DMS53 (cell line): ENCODE measurements at places on chromosomes 13 and 19.

DNA sequence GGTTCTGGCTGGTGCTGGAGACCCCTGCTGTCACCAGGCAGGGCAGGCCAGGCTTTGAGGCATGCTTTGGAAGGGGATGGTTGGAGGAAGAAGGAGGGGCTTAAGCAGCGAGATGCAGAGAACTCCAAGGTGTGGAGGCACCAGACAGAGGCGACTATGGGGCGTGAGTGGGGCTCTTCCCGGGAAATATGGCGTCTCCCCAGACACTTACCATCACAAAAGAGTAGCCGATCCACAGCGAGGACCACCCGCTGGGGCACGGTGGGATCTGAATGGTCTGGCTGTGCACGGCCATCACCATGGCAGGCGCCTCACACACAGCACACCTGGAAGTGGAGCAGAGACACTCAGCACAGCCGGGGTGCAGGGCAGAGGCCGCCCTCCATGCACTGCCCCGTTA lies 151.9 kb downstream of the COL4A1 start:
- no peak for DNase-seq

DNA sequence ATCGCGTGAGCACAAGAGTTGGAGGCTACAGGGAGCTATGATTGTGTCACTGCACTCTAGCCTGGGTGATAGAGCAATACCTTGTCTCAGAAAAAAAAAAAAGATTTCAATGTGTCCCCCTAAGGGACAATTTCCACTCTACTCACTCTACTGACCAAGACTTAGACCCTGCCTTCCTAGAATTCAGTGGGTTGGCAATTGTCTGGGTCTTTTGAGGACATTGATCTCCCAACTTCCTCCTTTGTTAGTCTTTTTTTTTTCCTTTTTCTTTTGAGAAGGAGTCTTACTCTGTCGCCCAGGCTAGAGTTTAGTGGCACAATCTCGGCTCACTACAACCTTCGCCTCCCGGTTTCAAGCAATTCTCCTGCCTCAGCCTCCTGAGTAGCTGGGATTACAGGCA lies 2.2 kb downstream of the SPTBN4 start:
- no peak for DNase-seq

DNA sequence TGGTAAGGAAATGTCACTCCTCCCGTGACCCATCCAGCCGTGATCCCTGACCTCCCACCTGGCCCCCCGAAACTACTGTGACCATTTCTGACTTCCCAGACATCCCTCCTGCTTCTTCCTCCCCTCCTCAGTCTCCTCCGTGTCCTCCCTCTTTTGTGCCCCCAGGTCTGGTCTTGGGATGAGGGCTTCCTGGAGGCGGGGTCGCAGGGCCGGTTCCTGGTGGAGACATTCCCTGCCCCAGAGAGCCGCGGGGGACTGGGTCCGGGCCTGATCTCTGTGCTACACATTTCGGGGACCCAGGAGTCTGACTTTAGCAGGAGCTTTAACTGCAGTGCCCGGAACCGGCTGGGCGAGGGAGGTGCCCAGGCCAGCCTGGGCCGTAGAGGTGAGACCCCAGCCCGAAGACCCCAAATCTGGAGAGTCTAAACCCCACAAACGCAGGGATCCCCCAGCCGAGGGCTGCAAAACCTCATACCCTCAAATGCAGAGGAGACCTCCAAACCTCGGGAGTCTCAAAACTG lies 5.0 kb downstream of the KIRREL2 start:
- DNase-seq, result no peak

DNA sequence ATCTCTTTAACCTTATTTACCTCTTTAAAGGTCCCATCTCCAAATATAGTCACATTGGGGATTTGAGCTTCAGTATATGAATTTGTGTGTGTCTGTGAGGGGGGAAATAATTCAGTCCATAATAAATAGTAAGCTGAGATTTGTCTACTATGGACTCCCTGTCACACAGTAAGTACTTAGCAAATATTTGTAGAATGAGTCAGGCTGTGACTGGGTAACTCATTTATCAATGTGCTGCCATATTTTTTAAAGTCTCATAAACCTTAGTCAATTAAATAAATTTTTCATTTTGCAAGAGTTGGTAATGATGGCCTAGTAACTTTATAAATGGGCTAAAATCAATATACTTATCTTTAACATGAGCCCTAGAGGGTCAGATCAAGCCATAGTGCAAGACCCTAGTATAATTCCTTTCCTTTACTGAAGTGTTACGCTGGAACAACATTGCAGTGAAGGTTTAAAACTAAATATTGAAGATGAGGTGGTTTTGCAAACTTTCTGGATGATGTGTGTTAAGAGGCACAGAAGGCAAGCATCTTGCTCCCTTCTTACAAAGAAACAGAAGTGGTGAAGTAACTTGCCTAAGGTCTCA lies 305.1 kb downstream of the KCNRG start:
- peak; percentile 85 for DNase-seq

GRCh38 chr19:996051-996838 lies 4.0 kb upstream of the GRIN3B start:
- peak; percentile 72 for DNase-seq

DNA sequence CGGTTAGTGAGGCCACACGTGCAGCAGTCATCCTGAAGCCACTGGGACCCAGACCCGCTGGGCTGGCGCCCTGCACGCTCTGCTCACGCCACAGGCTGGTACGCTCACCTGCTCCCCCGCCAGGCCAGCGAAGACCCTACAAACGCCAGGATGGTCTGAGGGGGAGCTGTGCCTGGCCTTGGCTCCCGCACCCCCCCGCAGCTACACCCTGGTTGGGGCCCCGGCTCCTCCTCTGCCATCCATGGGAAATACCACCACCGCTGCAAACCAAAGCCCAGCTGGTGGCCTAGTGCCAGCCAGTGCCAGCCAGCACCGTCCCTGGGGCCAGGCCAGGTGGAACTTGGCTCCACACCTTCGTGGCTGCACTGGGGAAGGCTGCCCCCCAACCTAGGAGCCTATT lies 23.3 kb upstream of the CACTIN start:
- DNase-seq, result no peak

GRCh38 chr19:4301590-4302242 lies 473 bp downstream of the TMIGD2 start:
- peak; percentile 36 for DNase-seq

DNA sequence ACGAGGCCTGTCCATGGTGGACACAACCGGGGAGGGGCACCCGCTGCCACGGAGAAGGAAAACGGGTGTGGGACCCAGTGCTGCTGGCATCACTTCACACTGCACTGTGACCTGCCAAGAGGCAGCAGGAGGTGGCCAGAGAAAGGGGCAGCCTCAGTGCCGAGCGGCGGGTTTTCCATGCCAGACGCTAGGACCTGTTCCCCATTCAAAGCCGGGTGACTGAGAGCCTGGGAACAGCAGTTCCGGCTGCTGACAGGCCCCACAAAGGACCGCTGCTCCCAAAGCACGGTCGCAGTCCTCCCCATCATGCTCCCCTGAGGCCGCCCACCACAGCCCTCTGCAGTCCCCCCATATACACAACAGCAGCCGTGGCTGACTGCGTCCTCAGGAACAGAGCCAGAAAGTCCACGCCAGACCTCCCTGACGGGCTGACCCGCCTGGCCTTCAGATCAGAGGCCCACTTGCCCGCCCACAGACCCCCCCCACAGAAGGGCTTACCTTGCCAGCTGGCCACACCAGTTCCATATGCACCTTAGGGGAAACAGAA lies 5.4 kb downstream of the AKAP8 start:
- no peak for DNase-seq

GRCh38 chr13:79812070-79812850 lies 331.3 kb downstream of the NDFIP2 start:
- no peak for DNase-seq

DNA sequence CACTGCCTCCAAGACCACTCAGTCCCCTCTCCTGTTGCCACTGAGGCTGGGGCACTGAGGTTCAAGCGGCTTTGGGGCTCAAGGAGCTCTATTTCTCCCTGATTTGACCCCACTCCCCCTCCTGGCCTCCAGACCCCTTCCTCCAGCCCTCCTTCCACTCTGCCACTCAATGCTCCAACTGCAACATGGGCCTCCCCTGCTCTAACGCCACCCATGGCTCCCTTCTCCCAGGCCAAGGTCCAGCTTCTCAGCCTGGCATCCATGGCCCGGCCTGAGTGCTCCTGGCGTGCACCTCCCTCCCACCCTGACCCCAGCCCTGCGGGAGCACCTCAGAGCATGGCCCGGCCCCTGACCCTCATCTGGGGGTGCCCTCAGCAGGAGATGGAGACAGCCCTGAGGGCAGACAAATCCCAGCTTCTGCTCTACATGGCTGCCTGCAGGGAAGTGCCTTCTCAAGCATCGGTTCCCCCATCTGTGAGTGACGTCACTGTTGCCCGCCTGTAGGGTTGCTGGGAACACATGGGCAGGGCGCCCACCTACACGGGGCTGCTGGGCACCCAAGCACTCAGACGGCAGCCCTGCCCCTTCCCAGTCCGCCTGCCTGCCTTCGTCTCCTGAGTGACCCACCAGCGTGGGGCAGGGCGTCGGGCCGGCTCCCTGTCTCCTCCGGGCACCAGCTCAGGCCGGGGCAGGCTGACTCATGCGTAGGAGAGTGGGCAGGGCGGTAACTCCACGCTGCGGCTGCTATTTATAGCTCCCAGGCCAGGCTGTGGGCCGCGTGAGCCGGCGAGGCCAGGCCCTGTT lies 1.6 kb upstream of the DIRAS1 start:
- DNase-seq, result peak; percentile 75

- DNase-seq, result no peak
Observed at GRCh38 chr19:28914173-28914572, 298.8 kb downstream of the UQCRFS1 start.

- DNase-seq, result peak; percentile 73
Observed at GRCh38 chr19:1076951-1077350, 10.0 kb downstream of the ARHGAP45 start.

DNA sequence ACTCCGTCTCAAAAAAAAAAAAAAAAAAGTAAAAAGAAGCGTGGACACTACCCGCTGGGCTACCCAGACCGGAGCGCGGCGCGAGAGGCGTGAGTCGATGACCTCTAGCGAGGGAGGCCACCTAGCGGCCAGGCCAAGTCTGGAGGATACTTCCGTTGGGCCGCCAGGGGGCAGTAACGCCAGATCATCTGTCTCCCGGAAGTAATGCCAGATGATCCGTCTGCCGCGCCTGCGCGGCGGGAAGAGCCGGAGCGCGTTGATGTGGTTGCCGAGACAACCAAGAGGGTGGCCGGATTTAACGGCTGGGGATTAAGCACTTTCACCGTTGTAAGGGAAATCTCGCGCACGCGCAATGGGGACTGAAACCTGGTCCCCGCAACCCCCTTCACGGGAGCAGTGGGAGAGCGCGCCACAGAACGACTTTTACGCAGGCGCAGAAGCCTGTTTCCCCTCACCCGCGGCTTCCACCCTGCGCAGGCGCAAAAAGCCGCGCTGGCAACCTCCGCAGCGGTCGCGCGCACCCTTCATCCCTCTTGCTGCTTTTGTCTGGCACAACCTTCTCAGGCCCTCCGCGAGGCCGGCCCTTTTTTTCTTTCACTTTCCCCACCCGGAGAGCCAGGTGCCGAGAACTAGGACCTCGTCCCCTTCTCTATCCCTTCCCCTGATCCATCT lies 1.0 kb upstream of the U2AF2 start:
- DNase-seq, result peak; percentile 99

GRCh38 chr13:98326291-98326690 lies 149.2 kb upstream of the RNF113B start:
- no peak for DNase-seq

- DNase-seq, result no peak
Observed at GRCh38 chr13:58579468-58579867, 947.9 kb downstream of the PCDH17 start.

DNA sequence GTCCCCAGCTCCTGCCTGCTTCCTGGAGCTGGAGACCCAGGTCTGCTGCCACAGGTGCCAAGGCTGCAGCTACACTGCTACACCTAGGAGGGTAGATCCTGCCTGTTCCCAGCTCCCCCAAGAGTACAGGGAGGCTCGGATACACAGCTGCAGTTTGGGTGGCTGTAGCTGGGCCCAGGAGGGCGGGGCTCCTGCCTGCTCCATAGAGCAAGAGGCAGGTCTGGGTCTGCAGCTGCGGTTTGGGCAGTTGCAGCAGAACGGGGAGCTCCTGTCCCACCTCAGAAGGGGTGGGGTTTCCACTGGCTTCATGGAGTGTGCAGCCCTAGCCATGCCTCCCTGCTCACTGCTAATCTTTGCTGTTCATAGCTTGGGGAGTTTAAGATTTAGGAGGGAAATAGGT lies 199.0 kb downstream of the NUFIP1 start:
- DNase-seq, result no peak

- DNase-seq, result no peak
Observed at GRCh38 chr13:29858231-29858630, 7.8 kb upstream of the UBL3 start.

GRCh38 chr19:15091918-15092753 lies 10.1 kb downstream of the OR1I1 start:
- DNase-seq, result peak; percentile 78

DNA sequence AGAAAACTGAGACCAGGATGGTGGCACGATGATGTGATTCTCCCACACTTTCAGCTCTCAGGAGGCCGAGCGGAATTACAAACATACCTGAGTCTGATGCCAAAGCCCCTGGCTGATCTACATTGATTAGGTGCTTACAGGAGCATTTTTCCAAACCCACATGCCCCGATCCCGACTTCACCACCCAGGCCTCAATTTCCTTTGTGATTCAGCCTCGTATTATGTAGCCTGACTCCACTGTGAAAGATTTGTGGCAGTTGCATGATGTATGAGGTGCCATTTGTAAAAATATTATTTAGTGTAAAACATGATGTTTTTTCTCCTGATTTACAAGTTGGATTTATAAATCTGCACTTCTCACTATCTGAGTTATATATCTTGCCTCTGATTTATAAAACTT lies 118.0 kb downstream of the TSHZ3 start:
- DNase-seq, result no peak

- DNase-seq, result peak; percentile 63
Observed at GRCh38 chr19:50906217-50906616, 5.0 kb downstream of the KLK4 start.

DNA sequence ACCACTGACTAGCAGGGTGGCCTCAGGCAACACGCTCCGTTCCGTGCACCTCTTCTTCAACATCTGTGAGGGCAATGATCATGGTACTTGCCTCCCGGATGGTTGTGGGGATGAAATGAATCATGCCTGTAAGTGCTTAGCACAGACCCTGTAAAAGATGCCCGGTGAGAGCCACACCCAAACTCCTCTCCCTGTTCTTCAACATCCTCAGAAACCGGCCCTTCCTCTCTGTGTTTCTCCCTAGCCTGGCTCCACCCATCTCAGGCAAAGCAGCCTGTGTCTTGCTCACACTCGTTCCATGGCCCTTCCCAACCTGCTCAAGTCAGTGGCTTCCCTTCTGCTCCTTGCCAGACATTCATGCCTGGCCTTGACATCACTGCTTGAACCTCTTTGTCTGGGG lies 5.8 kb upstream of the DMKN start:
- no peak for DNase-seq

DNA sequence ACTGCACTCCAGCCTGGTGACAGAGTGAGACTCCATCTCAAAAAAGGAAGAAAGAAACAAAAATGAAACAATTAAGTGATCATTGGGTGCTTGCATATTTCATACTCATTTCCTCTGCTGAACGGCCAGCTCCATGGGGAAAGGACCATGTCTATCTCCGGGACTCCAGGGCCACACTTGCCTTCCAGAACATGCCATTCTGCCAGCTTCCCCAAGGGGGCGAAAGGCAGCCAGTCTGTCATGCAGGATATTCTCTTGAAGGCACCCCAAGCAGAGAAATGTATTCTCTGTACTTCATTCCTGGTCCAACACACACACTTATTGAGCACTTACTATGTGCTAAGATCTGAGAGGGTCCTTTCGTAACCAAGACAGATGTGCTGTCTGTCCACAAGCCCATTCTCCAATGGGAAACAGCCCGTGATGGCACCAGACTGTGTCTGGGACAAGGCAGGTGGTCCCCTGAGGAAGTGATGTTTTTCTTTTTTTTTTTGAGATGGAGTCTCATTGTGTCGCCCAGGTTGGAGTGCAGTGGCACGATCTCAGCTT lies 10.2 kb upstream of the CARM1 start:
- DNase-seq, result peak; percentile 51
